Hepatocyte (in vitro differentiated cells): ENCODE measurements at places on chromosomes 3 and 15. TPM values are rescaled to one million over a fixed set of nuclear protein-coding genes. Genes with fewer than 3 reads are reported as not detected.

DNA sequence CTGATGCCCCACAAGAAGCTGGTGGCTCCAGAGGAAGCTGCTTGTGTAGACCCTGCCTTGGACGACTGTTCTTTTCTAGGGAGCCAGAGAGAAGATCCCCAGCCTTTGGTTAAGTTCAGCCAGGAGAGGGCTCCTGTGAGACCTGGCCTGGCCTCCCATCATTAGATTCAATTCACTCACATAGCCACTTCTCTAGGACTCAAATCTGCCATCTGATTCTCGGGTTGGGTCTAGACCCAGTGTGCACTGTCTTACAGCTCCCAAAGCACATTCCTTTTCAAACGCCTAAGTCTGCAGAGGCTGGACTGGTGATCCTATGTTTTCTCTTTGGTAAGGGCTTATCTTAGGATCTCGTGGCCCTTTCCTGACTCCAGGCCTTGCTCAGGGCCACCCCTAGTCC is 81.7 kb upstream of the NPHP3 start:
- peak; percentile 9 for DNase-seq

- no peak for DNase-seq
Measured at GRCh38 chr3:72224804-72225509, 440.0 kb upstream of the PROK2 start.

GRCh38 chr3:96915445-96915844 is 101.1 kb downstream of the EPHA6 start:
- no peak for DNase-seq

GRCh38 chr3:42077785-42078184 is 13.4 kb upstream of the TRAK1 start:
- DNase-seq = no peak

- no peak for DNase-seq
Measured at GRCh38 chr15:49279521-49280456, 109.7 kb downstream of the GALK2 start.

- no peak for DNase-seq
Measured at GRCh38 chr15:60382773-60383674, 14.8 kb downstream of the ANXA2 start.

- peak; percentile 63 for DNase-seq
Measured at GRCh38 chr3:177451864-177452830, 254.9 kb upstream of the TBL1XR1 start.

- DNase-seq = peak; percentile 79
Measured at GRCh38 chr15:68620721-68621527, 42.1 kb downstream of the CORO2B start.

GRCh38 chr15:31283043-31283442 is 43.6 kb upstream of the KLF13 start:
- no peak for DNase-seq

DNA sequence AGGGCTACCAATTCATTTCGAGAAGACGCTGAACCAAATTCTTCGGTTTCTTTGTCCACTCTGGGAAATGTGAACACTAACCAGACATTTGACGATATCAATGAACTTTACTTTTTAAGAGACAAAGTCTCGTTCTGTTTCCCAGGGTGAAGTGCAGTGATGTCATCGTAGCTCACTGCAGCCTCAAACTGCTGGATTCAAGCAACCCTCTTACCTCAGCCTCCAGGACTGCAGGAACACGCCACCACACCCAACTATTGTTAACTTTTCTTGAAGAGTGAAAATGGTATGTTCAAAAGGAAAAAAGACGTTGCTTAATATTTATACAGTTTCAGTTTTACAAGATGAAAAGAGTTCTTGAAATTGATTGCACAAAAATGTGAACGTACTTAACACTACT is 30.6 kb downstream of the MB21D2 start:
- peak; percentile 59 for DNase-seq

DNA sequence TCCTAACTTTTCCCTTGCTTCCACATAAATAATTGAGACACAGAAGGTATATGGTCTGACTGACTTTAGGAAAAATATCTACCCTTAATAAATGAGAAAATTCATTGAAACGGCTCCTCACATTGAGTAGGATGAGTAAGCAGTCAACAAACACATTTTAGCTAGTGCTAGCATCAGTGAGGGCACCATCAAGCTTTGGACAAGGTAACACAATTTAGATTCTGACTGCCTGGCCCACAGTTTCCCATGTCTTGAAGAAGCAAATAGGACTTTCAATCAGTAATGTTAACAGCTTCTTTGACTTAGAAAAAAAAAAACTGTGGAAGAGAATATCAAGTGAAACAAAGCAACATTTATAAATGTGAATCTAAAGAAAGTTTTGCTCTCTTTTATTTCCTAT is 70.1 kb upstream of the MBNL1 start:
- DNase-seq = no peak

DNA sequence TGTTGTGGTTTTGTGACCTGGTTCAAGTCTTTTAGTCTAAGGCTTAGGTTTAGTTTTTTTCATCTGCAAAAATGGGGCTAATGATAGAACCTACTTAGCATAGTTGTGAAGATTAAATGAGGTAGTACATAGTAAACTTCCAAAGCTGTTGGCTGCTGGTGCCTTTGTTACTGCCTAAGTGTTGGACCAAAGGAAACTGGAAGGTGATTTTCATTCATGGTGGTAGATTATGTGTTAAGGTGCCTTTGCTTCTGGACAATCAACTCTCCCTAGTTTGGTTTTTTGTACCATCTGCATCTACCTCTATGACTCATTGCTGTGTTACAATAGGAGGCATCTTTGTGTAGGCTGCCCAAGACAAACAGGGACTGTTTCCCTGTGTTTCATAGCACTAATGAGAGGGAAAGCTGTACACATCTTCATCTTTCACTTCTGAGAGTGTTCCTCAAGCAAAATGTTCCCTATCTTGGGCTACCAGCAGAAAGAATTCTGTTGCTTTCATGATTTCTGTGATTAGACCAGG is 3.2 kb downstream of the MAP2K1 start:
- no peak for DNase-seq

GRCh38 chr3:12193485-12194165 is 34.9 kb upstream of the TIMP4 start:
- DNase-seq = peak; percentile 73

GRCh38 chr3:156820692-156821080 is 5.5 kb upstream of the LEKR1 start:
- DNase-seq = no peak

GRCh38 chr3:137199678-137200077 is 241.9 kb downstream of the IL20RB start:
- DNase-seq = no peak

- DNase-seq = peak; percentile 60
Measured at GRCh38 chr3:172562871-172563865, 39.9 kb upstream of the TNFSF10 start.

DNA sequence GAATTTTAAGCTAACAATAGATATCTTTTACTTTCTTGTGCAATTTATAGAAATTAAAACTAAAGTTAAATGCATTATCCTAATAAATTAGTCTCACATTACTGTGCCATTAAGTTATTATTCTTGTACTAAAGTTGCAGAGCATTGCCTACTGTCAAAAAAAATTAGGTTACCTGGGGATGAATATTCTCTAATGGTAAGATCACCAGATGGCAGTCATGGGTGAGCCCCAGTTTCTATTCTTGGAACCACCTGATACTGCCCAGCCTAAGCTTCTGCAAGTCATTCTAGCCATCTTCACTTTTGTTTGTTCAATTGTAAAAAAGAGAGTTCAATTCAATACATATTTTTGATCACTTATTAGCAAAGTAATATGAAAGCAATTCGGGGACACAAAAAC is 213.2 kb downstream of the CADM2 start:
- DNase-seq = no peak

DNA sequence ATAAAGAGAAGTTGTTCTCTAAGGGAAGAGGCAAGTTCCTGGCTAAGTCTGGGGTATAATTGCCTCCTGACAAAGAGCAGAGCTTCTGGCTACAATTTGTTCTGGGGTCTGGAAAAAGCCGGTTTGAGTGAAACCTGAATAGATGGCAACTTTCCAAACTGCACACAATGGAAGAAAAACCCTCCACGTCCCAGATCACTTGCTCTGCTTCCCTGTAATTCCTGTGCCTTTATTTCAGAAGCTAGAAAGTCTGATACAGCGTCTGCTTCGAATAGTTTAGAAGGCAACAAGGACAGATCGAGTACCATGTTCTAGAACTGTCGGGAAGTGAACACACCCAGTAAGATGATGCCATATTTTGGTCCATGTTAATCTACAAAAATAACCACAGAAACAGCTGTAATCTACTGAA is 1.6 kb upstream of the WDR82 start:
- DNase-seq = peak; percentile 68

GRCh38 chr3:157692468-157692867 is 189.3 kb upstream of the VEPH1 start:
- DNase-seq = no peak

DNA sequence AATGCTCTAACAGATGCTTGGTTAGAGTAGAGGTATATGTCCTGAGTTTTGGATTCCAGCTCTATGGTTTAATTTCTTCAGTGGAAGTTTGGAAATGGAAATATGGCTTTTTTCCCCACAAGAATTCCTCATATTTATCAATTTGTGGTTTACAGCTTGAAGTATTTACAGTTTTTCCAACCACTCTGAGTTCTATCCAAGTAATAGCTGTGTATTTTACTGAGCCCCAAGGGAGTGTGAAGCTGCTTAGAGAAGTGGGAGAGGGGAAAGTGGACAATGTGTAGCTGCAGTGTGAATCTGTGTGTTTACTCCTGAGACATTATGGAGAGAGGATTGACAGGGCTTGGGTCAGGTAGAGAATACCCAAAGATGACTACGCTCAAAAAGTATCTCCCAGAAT is 54.5 kb downstream of the NEK11 start:
- no peak for DNase-seq

DNA sequence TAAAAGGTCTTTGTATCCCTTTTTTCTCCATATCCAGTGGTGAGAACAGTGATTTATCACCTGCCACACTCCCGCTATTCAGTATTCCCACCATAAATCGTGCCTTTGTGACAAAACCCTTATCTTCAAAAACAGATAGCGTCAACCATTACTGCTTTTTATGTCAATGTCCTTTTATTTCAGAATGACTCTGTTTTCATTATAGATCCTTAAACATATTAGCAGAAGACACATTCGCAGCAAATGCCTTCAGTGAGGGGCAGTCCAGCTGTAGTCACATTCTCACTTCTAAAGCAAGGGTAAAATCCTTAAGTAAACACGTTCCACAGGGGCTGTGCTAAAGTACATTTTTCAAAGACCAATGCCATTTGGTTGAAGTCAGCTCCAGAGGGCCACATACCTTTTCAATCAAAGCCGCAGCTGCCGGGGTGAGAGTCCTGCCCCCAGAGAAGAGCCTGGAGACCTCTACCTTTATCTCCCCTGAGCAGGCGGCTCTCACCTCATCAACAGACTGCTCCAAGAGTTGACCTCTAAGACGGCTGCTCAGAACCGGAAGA is 53.4 kb downstream of the PDZRN3 start:
- DNase-seq = peak; percentile 49

DNA sequence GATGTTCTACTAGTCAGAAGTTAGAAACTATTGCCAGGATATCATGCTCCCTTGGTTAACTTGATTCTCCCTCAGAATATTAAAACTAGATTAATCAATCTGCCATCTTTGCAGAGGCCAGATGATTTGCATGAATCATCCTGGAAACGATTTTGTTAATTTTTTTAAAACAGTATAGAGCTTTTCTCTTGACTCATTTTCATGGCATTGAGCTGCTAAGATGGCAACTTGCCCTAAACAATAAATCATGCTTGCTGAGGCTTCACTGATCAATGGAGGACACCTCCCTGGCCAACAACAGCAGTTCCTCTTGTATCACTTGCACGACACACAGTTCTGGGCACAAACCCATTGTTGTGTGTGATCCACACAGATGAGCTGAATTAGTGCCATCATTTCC is 109.1 kb downstream of the COL6A6 start:
- DNase-seq = no peak

The ZIC4 gene
- total RNA-seq = 0.08 and 0.17 TPM in 2 replicates

The ADAMTSL3 gene
- 5.0 and 6.2 TPM in 2 replicates for total RNA-seq

The AADACL2 gene
- total RNA-seq = 0.10 and 0.24 TPM in 2 replicates

The UCN2 gene
- total RNA-seq = 0.08 and 0.30 TPM in 2 replicates

The SATB1 gene
- total RNA-seq = 26.4 and 30.7 TPM in 2 replicates

The FANCD2 gene
- total RNA-seq = 7.3 and 8.8 TPM in 2 replicates

The MME gene
- 223 and 250 TPM in 2 replicates for total RNA-seq

The TRAT1 gene
- not detected in 2 replicates for total RNA-seq

The LRRIQ4 gene
- not detected in 2 replicates for total RNA-seq
